ENCODE measurements at places on chromosomes 5 and 9.

GRCh38 chr5:115377468-115378217, 81.2 kb upstream of the CCDC112 start:
- DNase-seq, result no peak

DNA sequence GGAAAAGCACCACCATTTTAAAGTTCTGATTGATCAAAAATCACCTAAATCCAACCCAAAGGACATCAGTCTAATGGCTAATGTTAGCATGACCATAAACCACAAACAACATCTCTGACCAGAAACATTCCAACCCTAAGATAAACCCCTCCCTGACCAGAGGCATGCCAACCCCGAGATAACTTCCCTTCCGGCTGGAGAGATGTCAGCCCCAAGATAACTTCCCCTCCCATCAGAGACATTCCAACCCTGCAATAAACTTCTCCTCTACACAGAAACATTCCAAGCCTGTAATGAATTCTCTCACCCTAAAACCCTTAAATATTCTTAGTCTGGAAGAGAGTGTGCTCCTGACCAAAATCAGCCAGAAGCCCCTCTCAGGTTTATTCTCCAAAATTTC, 364.3 kb downstream of the KCNN2 start:
- DNase-seq, result no peak

GRCh38 chr5:102106599-102106998, 189.5 kb downstream of the SLCO4C1 start:
- DNase-seq, result no peak

GRCh38 chr9:113474360-113475028, 11.0 kb downstream of the RGS3 start:
- no peak for DNase-seq

GRCh38 chr5:72557167-72558045, 50.2 kb upstream of the ZNF366 start:
- no peak for DNase-seq

DNA sequence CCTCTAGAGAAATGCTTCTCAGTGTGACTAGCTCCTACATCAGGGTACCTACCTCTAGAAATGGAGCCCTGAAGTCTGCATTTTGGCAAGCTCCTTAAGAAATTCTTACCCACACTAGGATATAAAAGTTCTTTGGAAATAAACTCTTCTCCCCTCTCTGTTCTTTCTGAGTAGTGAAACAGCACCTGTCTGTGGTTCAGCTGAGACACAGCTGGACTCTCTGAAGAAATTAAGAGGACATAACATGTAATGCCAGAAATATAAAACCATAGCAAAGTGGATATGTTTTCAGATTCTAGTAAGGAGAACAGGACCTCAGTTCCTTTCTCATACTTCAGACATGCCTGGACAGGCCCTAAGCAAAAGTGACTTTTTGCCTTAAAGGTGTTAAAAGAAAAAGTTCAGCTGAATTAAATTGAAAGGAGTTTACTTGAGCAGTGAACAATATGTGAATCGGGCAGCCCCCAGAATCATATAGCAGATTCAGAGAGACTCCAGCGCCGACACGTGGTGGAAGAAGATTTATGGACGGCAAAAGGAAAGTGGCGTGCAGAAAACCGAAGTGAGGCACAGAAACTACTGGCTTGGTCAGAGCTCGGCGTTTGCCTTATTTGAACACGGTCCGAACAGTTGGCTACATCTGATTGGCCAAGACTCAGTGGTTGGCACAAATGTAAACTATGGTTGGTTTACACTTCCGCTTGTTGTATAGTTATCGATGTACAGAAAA, 64.5 kb downstream of the PRKACG start:
- no peak for DNase-seq

DNA sequence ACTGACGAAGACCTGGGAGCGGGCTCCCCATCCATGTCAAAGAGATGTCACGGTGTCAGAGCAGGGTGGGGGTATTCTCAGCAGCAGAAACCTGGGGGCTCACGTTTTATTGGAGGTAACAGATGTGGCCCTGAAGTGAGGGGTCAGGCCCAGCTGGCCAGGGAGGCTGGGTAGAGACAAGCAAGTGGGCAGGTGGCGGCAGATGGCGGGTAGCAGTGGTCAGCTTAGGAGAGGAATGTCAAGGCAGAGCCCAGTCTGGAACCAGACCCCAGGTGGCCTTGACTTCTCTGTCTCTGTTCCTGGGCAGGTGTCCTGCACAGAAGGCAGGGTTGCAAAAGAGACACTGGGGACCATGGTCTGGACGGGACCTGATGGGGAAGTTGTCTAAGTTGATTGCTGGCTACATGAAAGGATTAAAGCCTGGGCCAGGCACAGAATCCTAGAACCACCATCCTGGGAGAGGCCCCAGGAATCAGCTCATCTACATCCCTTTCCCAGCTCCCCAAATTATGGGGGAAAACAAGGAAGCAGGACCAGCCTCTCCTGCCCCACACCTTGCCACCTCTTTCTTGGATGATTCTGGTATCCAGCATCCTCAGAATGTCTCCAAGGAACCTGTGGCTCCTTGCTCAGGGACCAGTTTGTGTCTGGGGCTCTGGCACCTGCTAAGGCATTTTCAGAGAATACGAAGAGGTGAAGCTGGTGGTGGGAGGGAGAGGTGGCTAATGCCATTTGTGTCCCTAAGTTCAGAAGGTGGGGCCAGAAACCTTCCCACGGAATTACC, 72.5 kb downstream of the AMBP start:
- no peak for DNase-seq

GRCh38 chr5:35320029-35320428, 89.7 kb upstream of the PRLR start:
- no peak for DNase-seq

DNA sequence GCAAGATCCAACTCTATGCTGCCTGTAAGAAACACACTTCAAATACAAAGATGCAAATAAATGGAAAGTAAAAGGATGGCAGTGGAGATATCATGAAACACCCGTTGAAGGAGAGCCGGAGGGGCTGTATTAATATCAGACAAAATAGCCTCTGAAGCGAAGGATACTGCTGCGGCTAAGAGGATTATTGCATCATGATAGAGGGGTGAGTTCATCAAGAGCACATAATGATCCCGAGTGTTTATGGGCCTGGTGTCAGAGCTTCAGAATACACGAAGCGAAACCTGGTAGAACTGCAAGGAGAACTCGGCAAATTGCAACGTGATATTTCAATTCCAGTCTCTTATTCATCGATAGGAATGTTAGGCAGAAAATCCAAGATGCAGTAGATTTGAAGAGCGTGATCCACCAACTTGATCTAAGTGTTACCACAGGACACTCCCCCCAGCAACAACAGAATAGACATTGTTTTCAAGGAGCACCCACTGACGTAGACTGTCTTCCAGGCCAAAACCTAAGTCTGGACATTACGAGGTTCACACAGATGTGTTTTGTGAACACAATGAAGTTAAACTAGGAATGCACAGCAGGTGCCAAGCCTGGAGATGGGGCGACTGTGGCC, 27.7 kb upstream of the QSOX2 start:
- no peak for DNase-seq

DNA sequence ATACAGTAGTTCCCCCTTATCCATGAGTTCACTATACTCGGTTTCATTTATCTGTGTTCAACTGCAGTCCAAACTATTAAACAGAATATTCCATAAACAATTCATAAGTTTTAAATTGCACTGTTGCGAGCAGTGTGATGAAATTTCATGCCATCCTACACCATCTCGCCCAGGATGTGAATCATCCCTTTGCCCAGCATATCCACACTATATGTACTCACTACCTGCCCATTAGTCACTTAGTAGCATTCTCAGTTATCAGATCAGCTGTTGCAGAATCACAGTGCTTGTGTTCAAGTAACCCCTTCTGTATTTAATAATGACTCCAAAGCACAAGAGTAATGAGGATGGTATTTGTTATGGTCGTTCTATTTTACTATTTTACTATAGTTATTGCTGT, 51.5 kb downstream of the SHOC1 start:
- DNase-seq, result no peak

DNA sequence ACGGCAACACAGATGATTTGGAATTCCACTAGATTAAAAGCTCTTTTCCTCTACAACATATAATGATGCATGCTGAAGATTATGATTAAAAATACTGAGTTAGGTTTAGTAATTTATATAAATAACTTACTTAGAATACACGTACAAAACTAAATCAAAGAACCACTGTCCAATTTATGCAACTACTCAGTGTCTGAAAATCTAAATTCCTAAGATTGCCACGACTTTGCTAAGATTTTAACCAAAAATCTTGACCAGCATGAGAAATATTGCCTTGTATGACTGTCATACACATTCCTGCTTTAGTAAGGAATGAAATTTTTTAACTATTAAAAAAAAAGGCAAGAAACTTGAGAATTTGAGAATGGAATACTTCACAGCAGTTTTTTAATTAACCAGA, 292.4 kb downstream of the ZNF608 start:
- no peak for DNase-seq

DNA sequence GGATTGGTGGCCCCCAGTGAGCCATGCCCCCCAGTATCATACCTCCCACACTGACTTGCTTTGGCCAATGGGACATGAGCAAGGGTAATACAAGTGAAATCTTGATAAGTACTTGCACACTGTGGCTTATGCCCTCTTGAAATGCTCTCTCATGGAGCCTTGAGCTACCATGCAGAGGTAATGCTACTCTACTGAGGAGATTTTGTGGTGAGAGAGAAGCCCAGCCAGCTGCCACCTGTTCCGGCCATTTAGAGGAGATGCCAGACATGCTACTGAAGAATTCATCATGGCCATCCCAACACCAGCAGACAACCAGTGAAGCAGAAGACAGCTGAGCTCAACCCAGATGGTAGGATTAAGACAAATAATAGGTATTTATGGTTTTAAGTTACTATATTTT, 299.5 kb downstream of the MEF2C start:
- no peak for DNase-seq

DNA sequence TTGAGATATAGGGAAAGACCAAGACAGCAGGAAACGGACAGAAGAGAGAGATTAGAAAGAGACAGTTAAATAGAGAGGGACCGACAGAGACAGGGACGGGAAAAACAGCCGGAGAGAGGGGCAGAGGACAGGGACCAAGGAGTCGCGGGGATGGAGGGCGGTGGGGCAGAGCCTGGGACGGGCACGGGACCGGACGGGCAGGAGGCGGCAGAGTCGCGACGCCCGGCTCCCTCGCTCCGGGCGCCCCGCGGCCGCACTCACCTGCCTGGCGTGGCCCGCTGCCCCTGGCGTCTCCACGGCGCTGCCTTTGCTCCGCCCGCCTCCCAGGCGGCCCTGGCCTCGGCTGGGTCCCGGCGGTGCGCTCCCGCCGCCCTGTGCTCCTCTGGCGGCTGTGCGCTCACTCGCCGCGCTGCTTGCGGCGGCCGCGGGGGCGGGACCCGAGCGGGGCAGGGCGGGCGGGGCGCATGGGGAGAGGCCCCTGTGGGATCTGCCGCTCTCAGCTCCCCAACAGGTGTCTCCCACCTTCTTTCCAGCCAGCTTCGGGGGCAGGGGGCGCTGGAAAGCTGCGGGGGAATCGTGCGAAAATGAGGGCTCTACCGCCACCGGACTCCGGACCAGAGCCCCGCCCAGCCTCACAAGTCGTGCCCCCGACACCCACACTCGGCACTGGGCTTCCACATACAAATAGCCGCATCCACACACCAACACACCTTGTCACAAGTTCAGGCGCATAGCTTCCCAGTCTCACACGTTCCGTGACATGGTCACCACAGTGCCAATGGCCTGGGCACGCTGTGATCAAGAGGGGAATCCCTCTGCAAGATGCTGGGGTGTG, at the start of gene ARID3C:
ARID3C (minus strand) TSS at position 411 of the 835 bp plus-strand sequence. CDS start 1,052 bp downstream, outside the sequence.
- peak; percentile 38 for DNase-seq

- no peak for DNase-seq
Observed at GRCh38 chr9:89011683-89012082, 20.4 kb downstream of the S1PR3 start.

GRCh38 chr9:92476962-92477361, 5.3 kb downstream of the ASPN start:
- DNase-seq, result no peak

- no peak for DNase-seq
Observed at GRCh38 chr5:145130996-145131395, 704.1 kb downstream of the PRELID2 start.

- no peak for DNase-seq
Observed at GRCh38 chr9:107388890-107389289, 100.7 kb downstream of the KLF4 start.

GRCh38 chr9:130873966-130874365, 22.6 kb downstream of the QRFP start:
- DNase-seq, result no peak

GRCh38 chr5:140042643-140043507, at the start of gene NRG2:
Gene NRG2, minus strand, starts transcription at chr5:140043299.
- DNase-seq, result peak; percentile 13

DNA sequence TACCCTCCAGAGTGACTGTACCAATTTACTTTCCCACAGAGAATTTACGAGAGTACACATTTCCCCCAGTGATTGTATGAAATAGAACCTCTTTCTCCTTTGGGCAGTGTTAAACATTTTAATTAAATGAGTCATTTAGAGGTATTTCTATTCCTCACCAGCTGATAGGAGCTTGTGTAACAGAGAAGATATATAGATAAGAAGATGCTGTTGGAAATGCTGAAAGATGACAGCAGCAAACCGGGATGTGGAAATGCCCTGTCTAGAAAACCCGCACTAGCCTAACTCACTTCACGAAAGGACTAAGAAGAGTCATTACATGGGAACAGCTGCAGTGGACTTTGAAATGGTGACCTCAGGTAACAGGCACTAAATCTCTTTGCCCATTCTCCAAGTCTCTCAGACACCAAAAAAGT, 68.3 kb downstream of the LPAR1 start:
- no peak for DNase-seq

GRCh38 chr9:69155341-69156030, 18.6 kb upstream of the TJP2 start:
- DNase-seq, result no peak

DNA sequence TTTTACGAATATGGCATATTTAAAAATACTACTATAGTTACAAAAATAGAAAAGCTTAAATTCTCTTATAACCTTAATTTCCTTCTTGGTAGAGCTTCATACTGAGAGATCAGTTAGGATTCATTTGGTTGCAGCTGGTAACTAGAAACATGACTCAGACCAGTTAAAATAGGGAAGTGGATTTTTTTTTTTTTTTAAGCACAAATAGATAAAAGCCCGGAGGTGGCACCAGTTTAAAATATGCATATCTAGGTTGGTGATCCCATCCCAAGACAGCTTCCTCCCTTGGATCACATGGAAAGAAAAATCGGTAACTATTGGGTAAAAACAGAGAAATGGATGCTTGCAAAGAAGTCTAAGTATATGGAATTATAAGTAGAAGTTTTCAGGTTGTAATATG, 1634.3 kb downstream of the MAT2B start:
- no peak for DNase-seq

GRCh38 chr5:169705322-169705721, 68.2 kb downstream of the DOCK2 start:
- no peak for DNase-seq
